ENCODE measurements at places on chromosomes 5 and 9.

- peak; percentile 68 for DNase-seq
Measured at GRCh38 chr5:66958201-66958979, 238.2 kb downstream of the CD180 start.

GRCh38 chr9:80881940-80882339 lies 807.4 kb downstream of the TLE1 start:
- DNase-seq, result no peak

GRCh38 chr5:115267617-115268016 lies 4.9 kb upstream of the PGGT1B start:
- DNase-seq, result peak; percentile 52

DNA sequence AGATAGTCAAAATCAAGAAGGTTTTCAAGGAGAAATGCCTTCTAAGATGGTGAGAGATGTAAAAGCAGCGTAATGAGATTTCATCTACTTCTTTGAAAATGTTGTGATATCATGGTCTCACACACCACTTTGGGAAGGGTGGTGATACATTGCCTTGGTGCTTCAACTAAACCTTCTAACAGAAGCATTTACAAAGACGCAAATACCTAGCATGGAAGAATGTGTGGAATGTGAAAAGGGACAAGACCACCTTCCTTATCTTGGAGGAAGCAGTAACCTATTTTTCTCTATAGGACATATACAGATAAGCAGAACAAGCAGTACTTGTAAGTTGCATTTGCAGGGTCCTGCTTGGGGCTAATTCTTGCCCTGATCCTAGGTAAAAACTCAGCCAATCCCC lies 38.8 kb downstream of the PCA3 start:
- DNase-seq, result no peak

DNA sequence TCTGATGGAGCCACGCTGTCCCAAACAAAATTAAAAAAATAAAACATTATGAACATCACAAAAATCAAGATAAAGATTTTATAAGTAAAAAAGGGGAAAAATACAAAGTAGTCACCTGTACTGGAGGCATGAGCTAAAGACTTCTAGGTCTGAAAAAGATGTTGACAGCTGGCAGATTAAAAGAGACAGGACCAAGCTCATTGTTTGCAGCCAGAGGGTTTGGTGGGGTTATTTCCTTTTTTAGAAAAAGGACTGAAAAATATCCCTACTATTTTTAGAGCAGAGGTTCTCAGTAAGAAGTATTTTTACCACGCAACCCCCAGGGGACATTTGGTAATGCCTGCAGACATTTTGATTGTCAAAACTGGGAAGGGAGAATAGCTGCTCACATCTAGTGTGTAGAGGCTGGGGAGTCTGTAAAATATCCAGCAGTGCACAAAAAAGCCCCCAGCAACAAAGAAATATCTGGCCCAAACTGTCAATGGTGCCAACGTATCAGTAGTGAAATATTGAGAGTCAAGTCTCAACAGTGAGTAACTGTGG lies 353.4 kb downstream of the TLE1 start:
- peak; percentile 32 for DNase-seq

GRCh38 chr5:76264681-76265080 lies 138.4 kb upstream of the IQGAP2 start:
- no peak for DNase-seq

GRCh38 chr9:70988551-70988950 lies 132.9 kb downstream of the TRPM3 start:
- DNase-seq, result peak; percentile 7

GRCh38 chr9:134551644-134552348 lies 89.8 kb upstream of the COL5A1 start:
- peak; percentile 99 for DNase-seq

DNA sequence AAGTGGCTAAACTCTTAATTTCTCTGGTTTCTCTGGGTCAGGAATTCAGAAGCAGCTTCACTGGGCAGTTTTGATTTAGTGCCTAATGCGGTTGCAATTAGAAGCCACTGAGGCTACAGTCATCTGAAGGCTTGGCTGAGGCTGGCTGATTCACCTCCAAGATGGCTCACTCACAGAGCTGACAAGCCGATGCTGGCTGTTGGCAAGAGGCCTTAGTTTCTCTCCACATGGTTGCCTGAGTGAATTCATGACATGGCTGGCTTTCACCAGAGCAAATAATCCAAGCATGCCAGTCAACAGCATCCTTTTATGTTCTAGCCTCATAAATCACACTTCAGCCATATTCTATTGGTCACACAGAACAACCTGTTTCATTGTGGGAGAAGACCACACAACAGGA lies 2.8 kb upstream of the CDK7 start:
- DNase-seq, result peak; percentile 55

DNA sequence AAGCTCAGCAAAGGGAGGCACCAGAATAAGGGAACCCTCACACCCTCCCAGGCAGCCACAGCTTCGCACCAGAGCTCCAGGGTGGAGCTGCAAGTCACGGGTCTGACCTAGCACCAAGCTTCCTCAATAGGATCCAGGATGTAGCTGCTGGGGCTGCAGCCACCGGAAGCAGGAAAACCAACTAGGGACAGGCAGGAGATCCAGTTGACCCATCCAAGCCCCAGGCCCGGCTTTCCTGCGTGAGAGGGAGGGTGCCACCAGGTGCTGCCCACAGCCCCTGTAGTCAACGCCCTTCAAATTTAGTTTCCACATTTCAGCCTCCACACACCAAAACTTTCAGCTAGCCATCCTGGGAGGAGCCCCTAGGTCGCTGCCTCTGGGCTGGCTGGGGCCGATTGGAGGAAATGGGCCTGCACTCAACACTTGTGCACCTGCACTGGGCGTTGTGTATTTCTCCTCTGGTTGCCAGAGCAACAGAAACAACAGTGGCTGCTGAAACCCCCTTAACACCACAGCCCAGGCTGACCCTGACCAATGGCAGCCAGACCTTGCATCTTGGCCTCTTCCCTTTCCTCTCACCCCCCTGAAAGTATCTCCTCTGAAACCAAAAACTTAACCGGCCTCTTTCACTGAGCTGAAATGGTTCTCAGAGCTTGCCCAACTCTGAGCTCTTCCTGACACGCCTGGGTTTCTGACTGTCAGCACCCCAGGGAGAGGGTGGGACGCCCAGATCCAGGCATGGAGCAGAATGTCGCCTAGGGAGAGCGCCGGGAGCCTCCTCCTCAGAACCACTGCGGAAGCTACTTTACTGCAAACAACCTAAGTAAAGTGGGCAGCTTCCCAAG lies 226.5 kb upstream of the MAP3K1 start:
- DNase-seq, result no peak

DNA sequence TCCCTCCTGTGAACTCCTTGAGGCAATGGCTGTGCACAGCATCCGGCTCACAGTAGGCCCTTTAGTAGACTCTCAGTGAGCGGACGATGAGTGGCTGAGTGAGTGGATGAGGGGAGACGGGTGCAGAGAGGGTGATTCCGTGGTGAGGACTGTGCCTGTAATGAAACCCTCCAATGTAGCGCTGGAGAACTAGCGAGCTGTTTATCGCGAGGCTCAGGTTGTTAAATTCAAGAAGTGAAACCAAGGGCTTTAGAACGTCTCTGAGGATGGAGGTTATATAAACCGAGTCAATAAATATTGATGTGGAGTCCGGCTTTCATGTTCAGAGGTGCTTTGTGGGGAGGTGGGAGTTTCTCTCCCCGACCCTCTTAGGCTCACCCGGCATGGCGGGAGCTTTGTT lies 53.2 kb downstream of the NSG2 start:
- no peak for DNase-seq

DNA sequence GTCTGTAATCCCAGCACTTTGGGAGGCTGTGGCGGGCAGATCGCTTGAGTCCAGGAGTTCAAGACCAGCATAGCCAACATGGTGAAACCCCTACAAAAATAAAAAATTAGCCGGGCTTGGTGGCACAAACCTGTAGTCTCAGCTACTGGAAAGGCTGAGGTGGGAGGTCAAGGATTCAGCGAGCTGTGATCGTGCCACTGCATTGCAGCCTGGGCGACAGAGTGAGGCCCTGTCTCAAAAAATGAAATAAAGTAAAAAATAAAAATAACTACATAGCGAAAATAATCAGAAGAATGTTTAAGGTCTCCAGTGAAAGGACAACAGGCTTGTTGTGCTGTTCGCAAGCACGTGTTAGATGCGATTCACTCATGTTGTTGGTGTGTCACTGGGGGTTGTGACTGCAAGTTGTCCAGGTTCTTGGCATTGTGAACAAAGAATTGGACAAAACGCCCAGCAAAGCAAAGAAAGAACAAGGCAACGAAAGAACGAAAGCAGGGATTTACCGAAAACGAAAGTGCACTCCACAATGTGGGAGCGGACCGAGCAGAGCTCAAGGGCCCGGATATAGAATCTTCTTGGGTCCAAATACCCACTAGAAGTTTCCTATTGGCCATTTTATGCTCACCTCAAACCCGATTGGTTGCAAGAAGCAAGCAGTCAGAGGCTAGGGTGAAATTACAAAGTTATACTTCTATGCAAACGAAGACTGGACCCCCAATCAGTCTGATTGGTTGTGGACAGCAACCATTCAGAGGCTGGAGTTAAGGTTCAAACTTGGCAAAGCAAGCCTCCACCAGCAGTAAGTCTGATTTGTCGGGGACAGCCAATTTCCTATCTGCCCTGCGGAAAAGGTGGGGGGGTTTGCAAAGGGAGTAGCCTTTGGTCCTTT lies 844 bp upstream of the MCCC2 start:
- DNase-seq, result peak; percentile 21

GRCh38 chr5:88819301-88819999 lies 63.5 kb downstream of the MEF2C start:
- no peak for DNase-seq

DNA sequence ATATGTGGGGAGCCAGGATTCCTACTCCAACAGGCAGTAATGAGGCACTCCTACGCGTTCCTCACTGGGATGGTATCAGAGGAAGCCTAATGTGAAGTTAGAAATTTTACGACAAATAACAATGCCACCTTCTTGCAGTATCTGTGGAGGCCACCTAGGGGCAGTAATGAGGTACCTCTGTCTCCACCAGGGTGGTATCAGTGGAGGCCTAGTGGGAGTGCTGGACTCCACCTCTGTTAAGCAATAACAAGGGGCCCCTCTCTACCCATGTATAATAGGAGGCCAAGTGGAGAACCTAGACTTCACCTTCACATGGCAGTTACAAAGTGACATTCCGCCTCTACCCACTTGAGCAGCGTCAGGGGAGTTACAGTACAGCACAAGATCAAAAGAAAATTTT lies 147.9 kb downstream of the PLPPR1 start:
- no peak for DNase-seq

- DNase-seq, result peak; percentile 40
Measured at GRCh38 chr5:103435136-103435889, 127.3 kb downstream of the NUDT12 start.

GRCh38 chr5:149268928-149269557 lies 2.6 kb upstream of the AFAP1L1 start:
- peak; percentile 63 for DNase-seq

- DNase-seq, result no peak
Measured at GRCh38 chr5:83672646-83673045, 48.0 kb downstream of the HAPLN1 start.

- no peak for DNase-seq
Measured at GRCh38 chr9:111840442-111840841, 45.7 kb upstream of the SHOC1 start.

GRCh38 chr9:974996-975739 lies 1.3 kb upstream of the DMRT3 start:
- no peak for DNase-seq

DNA sequence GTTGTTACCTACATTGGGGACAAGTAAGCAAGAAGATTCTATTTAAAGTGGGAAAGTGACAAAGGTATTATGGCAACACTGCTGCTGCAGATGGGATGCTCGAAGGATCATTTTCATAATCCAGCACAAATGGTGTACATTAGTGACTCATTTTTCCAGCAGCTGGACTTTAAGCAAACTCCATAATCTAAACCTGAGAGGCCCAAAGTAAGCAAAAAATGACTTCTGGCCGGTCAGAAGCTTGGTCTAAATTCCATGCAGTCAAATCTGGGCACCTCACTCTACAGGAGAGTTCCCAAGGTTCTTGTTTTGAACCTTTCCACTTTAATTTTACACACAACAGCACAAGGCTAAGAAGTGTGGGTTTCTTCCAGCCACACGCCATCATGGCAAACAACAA lies 43.6 kb upstream of the TRAF1 start:
- DNase-seq, result peak; percentile 26

- no peak for DNase-seq
Measured at GRCh38 chr5:54462281-54462680, 6.8 kb downstream of the HSPB3 start.

DNA sequence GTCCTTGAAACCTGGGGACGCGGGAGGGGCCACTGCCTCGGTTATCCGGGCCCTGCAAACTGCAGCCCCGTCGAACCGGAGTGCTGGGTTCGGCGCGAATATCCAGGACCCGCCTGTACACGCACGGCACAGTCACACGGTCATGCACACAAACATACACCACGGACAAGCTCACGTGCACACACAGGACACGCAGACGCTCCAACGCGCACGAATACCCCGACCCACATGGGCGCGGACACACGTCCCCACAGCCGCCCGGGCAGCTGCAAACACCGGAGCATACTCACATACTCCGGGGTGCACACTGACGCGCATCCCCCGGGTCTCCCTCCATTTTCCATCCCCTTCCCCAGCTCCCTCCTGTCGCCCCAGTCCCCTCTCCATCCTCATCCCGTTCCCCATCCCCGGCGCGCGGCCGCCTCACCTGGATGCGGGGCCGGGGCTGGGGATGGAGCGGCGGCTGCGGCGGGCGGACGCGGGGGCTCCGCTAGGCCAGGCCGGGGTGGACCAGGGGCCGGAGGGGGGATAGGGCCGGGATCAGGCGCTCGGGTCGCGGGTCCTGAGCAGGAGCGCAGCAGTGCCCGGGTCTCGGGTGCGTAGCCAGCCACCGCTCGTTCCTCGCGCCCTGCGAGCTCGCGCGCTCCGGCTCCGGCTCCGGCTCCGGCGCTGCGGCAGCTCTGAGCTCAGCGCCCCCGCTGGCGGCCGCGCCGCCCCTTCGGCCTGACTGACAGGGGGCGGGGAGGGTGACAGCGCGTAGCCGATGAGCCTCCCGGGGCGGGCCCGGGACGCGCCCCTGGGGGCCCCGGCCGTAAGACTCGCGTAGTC lies at the start of the genes EIF4E1B and SNCB:
TSS of gene EIF4E1B (plus strand) at position 823 of the 828 bp plus-strand sequence. CDS start 12,113 bp downstream, outside the sequence.
TSS of gene SNCB (minus strand) at position 682 of the 828 bp plus-strand sequence. CDS start 880 bp downstream, outside the sequence.
- no peak for DNase-seq

GRCh38 chr9:137065336-137065967 lies 4.9 kb downstream of the SAPCD2 start:
- DNase-seq, result no peak

GRCh38 chr9:83557317-83557716 lies 19.1 kb upstream of the FRMD3 start:
- DNase-seq, result no peak

DNA sequence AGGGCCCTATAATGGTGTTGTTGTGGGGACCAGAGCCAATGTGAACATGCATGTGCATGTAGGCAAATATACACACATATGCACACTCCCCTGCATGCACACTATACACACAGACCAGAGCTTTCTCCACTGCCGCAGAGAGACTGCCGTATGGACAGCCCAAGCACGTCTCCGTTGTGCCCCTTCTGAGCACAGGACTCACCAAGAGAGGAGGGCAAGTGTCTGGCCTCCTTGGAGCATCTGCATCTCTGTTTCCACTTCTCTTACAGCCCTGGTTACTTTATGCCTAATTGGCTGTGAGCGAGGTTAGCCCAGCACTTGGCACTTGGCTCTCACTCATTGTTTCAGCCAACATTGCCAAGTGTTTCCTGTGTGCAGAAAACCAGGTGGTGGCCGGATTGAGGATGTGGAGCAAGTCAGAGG lies 30.4 kb downstream of the CSF2 start:
- DNase-seq, result no peak

GRCh38 chr5:167294882-167295680 lies 996.4 kb upstream of the WWC1 start:
- DNase-seq, result peak; percentile 90

GRCh38 chr9:72315510-72316311 lies 49.3 kb downstream of the ZFAND5 start:
- DNase-seq, result peak; percentile 44

- peak; percentile 62 for DNase-seq
Measured at GRCh38 chr5:118919016-118919415, 69.3 kb downstream of the DTWD2 start.
